ENCODE measurements at places on chromosomes 3 and 15.

DNA sequence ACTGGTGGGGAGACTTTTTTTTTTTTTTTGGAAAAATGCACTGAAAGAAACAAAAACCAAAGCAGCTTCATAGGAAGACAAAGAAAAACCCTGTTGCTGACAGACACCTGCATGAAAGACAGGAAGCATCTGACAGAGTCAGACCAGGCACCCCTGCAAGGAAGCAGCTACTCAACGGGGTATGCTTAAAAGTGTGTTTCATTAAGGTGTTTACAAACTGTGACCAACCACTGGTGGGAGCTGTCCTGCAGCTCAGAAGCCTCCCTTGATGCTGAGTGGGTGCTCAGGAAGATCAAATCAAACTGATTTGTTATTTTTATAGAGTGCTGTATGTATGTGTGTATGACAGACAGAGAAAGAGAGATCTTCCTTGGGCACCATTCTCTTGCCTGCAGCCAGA, 34.7 kb upstream of the AGBL1 start:
- DNase-seq = no peak

GRCh38 chr3:64073158-64073761, 50.0 kb upstream of the PSMD6 start:
- no peak for DNase-seq

DNA sequence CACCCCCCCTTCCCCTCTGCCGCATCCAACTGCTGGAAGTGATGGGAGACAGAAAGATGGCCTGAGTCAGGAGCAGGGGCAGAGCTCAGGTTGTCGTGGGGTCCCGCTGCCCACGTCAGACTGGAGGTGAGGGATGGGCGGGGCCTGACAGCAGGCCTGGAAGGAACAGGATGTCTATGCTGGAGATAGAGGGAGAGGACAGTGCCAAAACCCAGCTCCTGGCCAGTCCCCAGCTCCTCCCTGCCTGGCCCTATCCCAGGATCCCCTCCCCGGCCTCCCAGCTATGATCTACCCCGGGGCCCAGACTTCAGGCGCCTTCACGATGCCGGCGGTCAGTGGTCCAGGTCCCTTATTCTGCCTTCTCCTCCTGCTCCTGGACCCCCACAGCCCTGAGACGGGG, at the start of gene LMAN1L:
TSS of gene LMAN1L (plus strand) at position 303 of the 400 bp plus-strand sequence. CDS start at position 323, 20 bp downstream.
- DNase-seq = no peak

- DNase-seq = no peak
These were observed 124.4 kb downstream of the FEZF2 start for GRCh38 chr3:62248734-62249483.

- DNase-seq = no peak
These were observed 53.9 kb upstream of the NR2F2 start for GRCh38 chr15:96276438-96277210.

Measured in NCI-H2081 treated with DMSO at 0.1 percent for 48 hours (cell line).